MCF 10A (cell line): ENCODE measurements at places on chromosomes 6 and 20.
A peak's percentile ranks its signal among the peaks of the same experiment; 100 is the strongest.

DNA sequence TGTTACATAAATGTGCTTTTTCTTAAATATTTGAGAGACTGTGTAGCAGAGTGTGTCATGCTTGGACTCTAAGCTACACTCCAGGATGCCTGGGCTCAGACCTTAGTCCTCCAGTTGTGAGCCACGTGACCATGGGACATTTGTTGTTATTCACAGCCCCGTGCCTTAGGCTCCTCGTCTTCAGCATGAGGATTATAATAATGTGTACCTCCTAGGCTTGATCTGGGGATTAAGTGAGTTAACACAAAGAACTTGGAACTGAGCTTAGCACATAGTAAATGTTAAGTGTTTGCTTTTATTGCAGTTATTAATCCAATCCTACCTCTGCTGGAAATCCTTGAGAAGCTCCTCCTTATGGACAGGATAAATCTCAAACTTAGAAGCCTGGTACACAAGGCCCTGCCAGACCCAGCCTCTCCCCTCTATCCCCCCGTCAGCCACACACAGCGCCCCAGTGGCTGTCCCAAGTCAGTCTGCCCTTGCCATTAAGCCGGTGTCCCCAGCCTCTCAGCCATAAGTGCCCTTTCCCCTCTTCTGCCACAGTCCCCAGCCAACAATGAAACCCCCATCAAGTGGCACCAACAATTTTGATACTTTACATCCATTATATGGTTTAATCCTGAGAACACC, 177.5 kb downstream of the TMEM242 start:
- no peak for DNase-seq

- DNase-seq: peak; percentile 42
Observed at GRCh38 chr6:43575105-43575771, 600 bp downstream of the XPO5 start.

GRCh38 chr6:2749969-2750600, 637 bp downstream of the MYLK4 start:
- peak; percentile 63 for DNase-seq

- no peak for DNase-seq
Observed at GRCh38 chr20:43915211-43916072, 790 bp downstream of the TOX2 start.

- peak; percentile 79 for DNase-seq
Observed at GRCh38 chr6:161257793-161258457, 15.9 kb downstream of the AGPAT4 start.

DNA sequence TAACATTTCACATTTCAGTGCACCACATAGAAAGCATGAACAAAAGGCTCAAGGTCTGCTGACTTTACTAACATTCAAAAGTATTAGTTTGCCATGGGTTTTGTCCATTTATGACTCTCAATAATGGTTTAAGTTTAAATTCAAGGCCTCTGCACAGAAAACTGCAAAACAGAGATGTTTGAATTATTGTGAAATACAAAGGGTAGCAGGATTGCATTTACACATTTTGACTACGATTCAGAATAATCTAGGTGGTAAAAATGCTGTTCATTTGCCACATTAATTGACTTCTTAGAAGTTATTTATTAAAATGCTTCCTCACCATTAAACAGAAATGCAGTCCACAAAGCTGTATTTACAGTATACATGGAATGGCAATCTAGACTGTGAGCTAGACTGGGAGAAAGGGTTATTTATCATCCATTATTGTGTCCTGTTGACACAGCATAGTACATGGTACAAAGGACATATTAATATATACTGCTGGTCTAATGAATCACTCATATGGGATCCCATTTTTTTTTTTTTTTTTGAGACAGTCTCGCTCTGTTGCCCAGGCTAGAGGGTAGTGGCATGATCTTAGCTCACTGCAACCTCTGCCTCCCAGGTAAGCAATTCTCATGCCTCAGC, 18.0 kb downstream of the USP49 start:
- no peak for DNase-seq

DNA sequence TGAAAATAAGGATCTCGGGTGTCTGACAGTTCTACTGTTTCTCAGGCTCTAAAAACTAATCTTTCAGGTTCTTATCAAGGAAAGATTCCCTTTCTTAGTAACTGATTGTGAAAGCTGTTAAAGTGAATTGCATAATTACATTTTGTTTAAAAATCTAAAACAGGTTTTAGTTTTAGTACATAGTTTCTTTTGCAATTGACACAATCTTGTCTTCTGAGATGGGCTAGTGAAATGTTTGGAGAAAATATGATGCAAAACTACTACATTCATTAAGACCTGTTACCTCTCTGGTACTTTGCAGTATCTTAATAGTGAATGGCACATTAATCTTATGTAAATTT, 298.4 kb downstream of the UTRN start:
- no peak for DNase-seq

- DNase-seq: no peak
Observed at GRCh38 chr6:164690241-164690640, 619.2 kb downstream of the C6orf118 start.

- DNase-seq: peak; percentile 59
Observed at GRCh38 chr6:27838945-27839625, 73.1 kb downstream of the OR2B2 start.

GRCh38 chr20:20520776-20521175, 152.9 kb downstream of the INSM1 start:
- DNase-seq: peak; percentile 67

DNA sequence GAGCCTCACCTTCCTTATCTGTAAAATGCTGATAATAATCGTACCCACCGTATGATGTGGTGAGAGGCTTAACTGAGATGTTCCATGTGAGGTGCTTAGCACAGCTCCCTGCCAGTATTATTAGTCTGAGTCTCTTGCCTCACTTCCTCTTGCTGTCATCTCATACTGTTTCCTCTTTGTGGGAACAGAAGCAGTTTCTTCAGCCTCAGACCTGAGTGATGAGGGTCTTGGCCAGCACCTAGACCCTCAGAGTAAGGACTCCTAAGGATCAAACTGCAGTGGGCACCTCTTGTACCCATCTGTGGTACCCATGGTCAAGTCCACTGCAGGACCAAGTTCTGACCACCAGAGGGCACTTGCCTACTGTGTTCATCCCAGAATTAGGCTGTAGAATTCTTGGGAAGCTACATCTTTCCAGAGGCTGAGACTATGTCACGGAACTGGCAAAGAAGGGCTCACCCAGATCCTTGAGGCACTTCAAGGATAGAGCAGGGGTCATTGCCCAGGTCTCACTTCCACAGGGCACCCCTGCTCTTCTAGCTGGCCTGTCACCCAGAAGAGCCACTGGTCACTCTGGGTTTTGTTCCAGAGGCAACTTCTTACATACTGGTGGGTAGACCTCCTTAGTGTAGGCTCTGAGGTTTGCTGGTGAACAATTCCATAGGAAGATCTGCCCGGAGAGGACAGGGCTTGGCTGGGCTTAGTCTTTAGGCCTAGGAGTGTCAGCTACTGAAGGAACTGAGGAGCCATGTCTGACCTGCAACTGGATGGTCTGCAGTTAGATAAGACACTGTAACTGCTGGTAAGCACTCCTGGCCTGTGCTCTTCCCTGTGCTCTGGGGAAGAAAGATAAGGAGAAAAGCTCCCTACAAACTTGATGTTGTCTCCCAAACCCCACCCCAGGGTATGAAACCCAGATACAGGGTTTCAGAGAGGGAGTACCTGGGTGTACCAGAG, 20.6 kb upstream of the SGK2 start:
- peak; percentile 68 for DNase-seq

DNA sequence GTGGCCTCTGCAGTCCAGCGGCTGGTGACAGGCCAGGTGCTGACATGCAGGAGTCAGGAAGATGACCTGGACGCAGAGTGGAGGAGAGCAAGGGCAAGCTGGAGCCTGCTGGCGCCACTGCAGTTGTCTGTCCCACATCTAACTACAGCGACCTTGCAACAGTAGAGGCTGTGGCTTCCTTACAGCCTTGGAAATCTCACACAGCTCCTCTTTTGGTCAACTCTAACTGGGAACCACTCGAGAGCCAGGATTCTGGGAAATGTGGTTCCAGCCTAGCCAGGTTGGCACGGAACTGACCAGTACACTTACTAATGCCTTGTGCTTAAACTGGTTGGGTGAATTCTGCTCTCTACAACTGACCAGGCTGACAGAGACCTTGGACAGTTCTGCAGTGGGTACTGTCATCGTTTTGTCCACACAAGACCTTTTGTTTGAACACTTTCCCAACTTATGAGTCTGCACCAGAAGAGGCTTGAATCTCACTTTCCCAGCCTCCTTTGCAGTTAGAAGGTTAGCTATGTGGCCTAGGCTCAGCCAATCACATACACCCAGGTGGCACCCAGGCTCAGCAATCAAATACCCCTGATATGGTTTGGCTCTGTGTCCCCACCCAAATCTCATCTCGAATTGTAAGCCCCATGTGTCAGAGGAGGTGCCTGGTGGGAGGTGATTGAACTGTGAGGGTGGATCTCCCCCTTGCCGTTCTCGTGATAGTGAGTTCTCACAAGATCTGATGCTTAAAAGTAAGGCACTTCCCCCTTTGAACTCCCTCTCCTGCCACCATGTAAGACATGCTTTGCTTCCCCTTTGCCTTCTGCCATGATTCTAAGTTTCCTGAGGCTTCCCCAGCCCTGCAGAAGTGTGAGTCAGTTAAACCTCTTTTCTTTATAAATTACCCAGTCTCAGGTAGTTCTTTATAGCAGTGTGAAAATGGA, 153.5 kb downstream of the ZMYND8 start:
- no peak for DNase-seq

- DNase-seq: no peak
Observed at GRCh38 chr6:53360093-53360912, 11.6 kb upstream of the ELOVL5 start.

DNA sequence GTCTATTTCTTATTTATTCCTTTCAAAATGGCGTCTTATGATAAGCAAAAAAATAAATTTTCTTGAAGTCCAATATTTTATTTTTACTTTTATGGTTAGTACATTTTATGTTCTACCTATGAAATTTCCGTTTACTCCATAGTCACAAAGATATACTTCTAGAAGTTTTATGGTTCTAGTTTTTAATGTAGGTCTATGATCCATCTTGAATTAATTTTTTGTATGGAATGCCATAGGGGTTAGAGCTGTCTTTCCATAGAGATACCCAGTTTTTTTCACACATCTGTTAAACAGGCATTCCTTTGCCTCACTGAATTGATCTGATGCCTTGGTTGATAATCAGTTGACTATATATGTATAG, 24.9 kb upstream of the ASIP start:
- no peak for DNase-seq

GRCh38 chr6:101806241-101806640, 412.7 kb downstream of the GRIK2 start:
- DNase-seq: peak; percentile 6

GRCh38 chr6:100381111-100381510, 83.6 kb downstream of the SIM1 start:
- no peak for DNase-seq

- DNase-seq: no peak
Observed at GRCh38 chr6:159052720-159053119, 7.9 kb upstream of the TAGAP start.

DNA sequence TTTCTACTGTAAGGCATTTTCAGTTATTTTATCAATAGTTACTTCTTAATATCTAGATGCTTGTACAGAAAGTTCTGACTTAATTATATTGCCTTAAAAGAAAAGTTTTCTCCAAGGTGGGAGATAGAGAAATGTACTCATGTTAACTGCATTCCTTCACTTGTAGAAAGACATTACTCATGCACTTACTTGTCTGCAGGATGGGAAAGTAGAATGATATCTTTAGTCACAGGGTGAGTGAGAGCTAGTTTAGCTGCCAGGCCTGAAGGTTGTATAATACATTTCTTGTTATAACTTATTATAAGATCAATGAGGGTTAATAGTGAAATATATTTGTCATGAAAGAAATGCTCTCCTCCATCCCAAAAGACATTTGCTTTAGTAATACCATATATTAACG, 92.1 kb downstream of the CRYBG1 start:
- DNase-seq: no peak

DNA sequence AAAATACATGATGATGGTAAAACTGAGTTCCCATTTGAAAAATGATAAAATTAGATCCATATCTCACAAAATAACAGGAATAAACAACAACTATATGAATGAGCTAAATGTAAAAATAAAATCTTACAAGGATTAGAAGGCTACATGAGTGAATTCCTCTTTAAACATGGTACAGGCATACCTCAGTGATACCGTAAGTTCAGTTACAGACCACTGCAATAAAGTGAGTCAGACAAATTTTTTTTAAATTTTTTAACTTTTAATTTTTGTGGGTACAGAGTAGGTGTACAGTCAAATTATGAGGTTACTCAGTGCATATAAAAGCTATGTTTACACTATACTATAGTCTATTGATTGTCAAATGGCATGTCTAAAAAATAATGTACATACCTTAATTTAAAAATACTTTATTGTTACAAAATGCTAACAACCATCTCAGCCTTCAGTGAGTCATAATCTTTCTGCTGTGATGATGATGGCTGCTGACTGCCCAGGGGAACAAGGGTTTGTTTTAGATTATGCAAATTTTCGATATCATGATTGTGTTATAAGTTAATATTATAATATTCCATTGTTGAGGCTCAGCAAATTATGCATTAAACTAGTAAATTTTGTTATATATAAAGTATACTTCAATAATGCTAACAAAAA, 222.8 kb upstream of the RUNX2 start:
- DNase-seq: peak; percentile 11

DNA sequence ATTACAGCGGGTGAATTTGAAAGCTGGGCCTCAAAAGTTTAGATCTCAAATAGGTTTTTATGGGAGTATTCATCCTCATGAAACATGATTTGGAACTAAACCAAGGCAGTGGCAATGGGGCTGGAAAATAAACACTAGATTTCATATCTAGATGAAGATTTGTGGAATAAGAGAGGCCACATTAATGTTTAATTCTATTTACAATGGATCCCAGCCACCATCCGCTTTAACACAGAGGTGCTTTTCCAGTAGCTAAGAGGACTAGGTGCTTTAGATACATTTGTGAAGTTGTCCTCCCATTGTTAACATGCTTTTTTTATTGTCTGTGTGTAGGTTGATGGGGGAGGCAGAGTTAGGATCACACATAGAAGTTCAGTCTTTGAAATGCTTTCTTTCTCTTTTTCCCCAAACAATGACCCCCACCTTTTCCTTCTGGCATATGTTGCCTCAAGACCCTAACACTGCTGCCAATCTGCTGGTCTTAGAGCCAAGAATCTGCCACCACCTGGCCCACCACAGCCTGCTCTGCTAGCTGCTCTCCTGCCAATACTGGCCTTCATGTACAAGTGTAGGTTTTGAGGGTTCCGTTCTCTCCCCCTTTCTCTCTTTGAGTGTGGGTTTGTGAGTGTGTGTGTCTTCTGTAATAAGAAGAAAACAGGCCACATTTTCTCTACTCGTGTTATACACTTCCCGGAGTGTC, 27.8 kb upstream of the GFRAL start:
- no peak for DNase-seq

GRCh38 chr20:16477632-16478031, 95.6 kb downstream of the KIF16B start:
- DNase-seq: no peak
